Naive thymus-derived CD4-positive, alpha-beta T cell (primary cell): ENCODE measurements at places on chromosomes 7 and 10. TPM values are rescaled to one million over a fixed set of nuclear protein-coding genes. Genes with fewer than 3 reads are reported as not detected.

GRCh38 chr7:68364886-68365625 is 1233.2 kb upstream of the AUTS2 start:
- H3K4me3 ChIP-seq = no peak overlapping the region
- no peaks in the 10 kb centered on the region for H3K4me1 ChIP-seq
- H3K27ac ChIP-seq = no peak overlapping the region
- H3K27me3 ChIP-seq = peaks cover 2% of the 10 kb centered on the region
- DNase-seq = no peak

GRCh38 chr7:140267381-140268226 is 90.8 kb upstream of the KDM7A start:
- H3K4me1 ChIP-seq = peaks cover 26% of the 10 kb centered on the region
- no peak overlapping the region for H3K27ac ChIP-seq
- no peak overlapping the region for H3K4me3 ChIP-seq
- no peaks in the 10 kb centered on the region for H3K27me3 ChIP-seq
- no peak for DNase-seq
- H3K36me3 ChIP-seq = no peaks in the 10 kb centered on the region

DNA sequence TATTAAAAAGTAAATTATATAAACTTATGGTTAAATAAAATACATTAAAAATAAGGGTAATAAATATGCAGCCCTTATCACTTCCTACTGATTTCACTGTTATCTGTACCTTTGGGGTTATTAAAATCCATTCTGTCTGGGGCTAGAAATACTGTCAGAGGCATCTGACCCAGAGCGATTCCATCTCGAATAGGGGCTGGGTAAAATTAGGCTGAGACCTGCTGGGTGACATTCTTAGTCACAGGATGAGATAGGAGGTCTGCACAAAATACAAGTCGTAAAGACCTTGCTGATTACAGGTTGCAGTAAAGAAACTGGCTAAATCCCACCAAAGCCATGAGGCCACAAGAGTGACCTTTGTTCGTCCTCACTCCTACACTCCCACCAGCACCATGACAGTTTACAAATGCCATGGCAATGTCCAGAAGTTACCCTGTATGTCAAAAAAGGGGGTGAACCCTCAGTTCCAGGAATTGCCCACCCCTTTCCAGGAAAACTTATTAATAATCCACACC is 77.6 kb downstream of the COBL start:
- no peak for DNase-seq
- H3K27ac ChIP-seq = no peak overlapping the region
- no peaks in the 10 kb centered on the region for H3K4me1 ChIP-seq
- no peak overlapping the region for H3K4me3 ChIP-seq
- no peaks in the 10 kb centered on the region for H3K36me3 ChIP-seq

- H3K27me3 ChIP-seq = no peaks in the 10 kb centered on the region
- no peak for DNase-seq
- no peak overlapping the region for H3K4me3 ChIP-seq
- H3K27ac ChIP-seq = no peak overlapping the region
Measured at GRCh38 chr10:86258941-86259340, 107.7 kb downstream of the GRID1 start.

DNA sequence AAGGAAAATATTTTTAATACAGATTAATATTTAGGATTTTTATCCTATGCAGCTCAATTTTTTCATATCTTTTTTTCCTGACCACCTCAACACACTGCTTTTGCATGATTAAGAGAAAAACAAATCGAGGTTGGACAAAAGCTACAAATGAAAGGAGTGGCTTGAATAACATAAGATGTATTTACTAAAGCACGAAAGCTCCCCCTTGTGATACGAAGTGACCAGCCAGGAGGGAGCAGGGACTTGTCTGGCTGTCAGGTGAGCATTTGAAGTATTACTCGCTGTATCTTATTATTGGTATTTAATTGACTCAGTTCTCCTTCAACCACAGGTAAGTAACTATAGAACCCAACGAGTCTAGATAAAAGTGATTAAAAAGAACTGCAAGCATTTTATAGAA is 265.2 kb upstream of the PHF14 start:
- H3K4me3 ChIP-seq = no peak overlapping the region
- no peaks in the 10 kb centered on the region for H3K4me1 ChIP-seq
- H3K27me3 ChIP-seq = no peaks in the 10 kb centered on the region
- H3K27ac ChIP-seq = no peak overlapping the region
- no peak for DNase-seq

GRCh38 chr10:69101451-69102095 is 13.7 kb downstream of the SRGN start:
- peaks cover 35% of the 10 kb centered on the region for H3K36me3 ChIP-seq
- no peak for DNase-seq
- no peak overlapping the region for H3K4me3 ChIP-seq
- H3K4me1 ChIP-seq = no peaks in the 10 kb centered on the region
- H3K27ac ChIP-seq = no peak overlapping the region

- H3K27ac ChIP-seq = no peak overlapping the region
- H3K4me1 ChIP-seq = no peaks in the 10 kb centered on the region
- no peaks in the 10 kb centered on the region for H3K27me3 ChIP-seq
- H3K36me3 ChIP-seq = no peaks in the 10 kb centered on the region
- H3K4me3 ChIP-seq = no peak overlapping the region
Measured at GRCh38 chr7:157744786-157745601, 408.2 kb downstream of the DNAJB6 start.

- no peaks in the 10 kb centered on the region for H3K4me1 ChIP-seq
- no peak overlapping the region for H3K4me3 ChIP-seq
- no peak overlapping the region for H3K27ac ChIP-seq
Measured at GRCh38 chr10:116403740-116404250, 23.9 kb upstream of the PNLIPRP3 start.

Gene IQUB
- total RNA-seq = 0.24 TPM

Gene MCM10
- 0.42 TPM for total RNA-seq

Gene TUBB8
- not detected for total RNA-seq

Gene NPVF
- total RNA-seq = not detected
